Right renal pelvis (tissue), 4 donors: ENCODE measurements at places on chromosomes 1 and 21. TPM values are rescaled to one million over a fixed set of nuclear protein-coding genes. Genes with fewer than 3 reads are reported as not detected.

DNA sequence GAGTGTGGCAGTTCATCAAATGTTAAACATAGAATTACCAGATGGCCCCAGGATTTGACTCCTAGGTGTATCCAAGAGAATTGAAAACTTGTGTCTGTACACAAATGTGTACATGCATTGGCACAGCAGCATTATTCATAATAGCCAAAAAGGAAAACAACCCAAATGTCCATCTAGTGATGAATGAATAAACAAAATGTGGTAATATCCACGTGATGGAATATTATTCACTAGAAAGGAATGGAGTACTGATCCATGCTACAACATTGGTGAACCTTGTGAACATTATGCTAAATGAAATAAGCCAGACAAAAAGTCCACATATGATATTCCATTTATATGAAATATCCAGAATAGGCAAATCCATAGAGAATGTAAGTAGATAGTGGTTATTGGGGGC lies 77.7 kb downstream of the RAVER2 start:
- DNase-seq: no peak

VHLL gene
- polyA plus RNA-seq: not detected

C4BPA gene
- 0.69 TPM for polyA plus RNA-seq

DNA sequence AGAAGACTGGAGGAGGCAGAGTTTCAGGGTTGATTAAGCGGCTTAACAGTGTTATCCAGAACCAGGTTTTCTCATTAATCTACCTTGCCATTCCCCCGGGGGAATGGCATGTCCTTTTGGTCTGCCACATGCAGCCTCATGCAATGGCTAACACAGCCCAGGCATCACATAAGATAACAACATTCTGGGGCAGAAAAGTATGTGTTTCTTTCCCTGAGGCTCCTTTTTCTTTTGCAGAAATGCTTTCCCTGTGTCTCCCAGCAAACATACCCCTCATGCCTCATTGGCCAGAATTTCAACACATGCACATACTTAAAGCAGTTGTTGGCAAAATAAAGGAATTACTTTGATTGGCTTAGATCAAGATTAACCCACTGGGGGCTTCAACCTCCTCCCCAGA lies 98.6 kb downstream of the OMA1 start:
- no peak for DNase-seq

GRCh38 chr1:203478986-203479385 lies 3.4 kb downstream of the PRELP start:
- DNase-seq: no peak
